ENCODE measurements at places on chromosomes 6 and 20. TPM values are rescaled to one million over a fixed set of nuclear protein-coding genes. Genes with fewer than 3 reads are reported as not detected.

The SYNJ2 gene
- 70.0 TPM for total RNA-seq

The SLC35D3 gene
- not detected for total RNA-seq

The MEI4 gene
- 0.05 TPM for total RNA-seq

The PBOV1 gene
- not detected for total RNA-seq

- DNase-seq = no peak
Measured at GRCh38 chr20:34993941-34994508, 38.4 kb downstream of the MYH7B start.

DNA sequence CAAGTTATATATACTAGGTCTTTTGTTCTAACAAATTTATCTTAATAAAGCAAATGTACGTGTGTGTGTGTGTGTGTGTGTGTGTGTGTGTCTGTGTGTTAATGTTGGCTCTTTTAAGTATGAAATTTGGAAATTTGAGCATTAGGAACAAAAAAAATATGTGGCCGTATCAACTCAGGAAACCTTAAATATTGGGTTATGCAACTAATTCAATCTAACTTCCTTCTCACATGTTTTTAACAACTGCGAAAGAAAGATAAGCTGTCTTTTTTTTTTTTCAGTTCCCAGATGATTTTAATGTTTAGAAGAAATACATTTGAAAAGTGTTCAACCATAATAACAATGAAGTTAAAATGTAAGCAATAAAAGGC is 616.4 kb upstream of the ARID1B start:
- DNase-seq = no peak

DNA sequence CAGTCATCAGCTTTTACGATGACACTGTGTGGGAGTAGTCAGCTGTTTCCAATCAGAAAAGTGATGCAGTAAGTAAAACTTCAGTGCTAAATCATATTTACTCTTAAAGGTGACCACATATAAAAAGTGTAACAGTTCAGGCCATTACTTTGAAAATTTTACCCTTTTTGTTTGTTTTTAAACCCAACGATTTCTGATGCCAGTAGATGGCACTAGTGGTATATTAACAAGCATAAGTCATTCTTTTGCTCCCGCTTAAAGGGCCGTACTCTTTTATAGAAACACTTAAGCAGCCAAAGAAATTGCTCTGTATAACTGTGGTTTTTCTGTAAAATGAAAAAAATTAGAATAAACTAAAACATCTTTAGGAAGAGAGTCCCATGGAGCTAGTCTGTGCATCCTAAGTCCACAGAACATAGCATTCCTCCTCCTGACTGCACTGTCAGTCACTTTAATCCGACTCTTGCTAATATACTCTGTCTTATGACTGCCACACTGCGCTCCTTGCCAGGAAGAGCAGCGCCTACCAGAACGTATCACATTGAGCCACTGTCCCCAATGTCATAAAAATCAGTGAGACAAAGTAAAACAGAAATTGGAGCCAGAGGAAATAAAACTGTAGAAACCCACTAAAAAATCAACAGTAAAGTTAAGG is 25.0 kb downstream of the HEBP2 start:
- no peak for DNase-seq

GRCh38 chr6:158143700-158144099 is 24.4 kb downstream of the SERAC1 start:
- no peak for DNase-seq

GRCh38 chr20:14709439-14709838 is 372.0 kb upstream of the FLRT3 start:
- no peak for DNase-seq

- no peak for DNase-seq
Measured at GRCh38 chr6:159212028-159212427, 42.8 kb downstream of the FNDC1 start.

The PPIL6 gene
- 2.2 TPM for total RNA-seq

The HLA-DOA gene
- 0.08 TPM for total RNA-seq

- DNase-seq = no peak
Measured at GRCh38 chr6:53710788-53711187, 45.2 kb upstream of the KLHL31 start.

The PRDM13 gene
- total RNA-seq = not detected

The NKX2-2 gene
- not detected for total RNA-seq

GRCh38 chr20:38196592-38196991 is 31.5 kb upstream of the TGM2 start:
- DNase-seq = no peak

DNA sequence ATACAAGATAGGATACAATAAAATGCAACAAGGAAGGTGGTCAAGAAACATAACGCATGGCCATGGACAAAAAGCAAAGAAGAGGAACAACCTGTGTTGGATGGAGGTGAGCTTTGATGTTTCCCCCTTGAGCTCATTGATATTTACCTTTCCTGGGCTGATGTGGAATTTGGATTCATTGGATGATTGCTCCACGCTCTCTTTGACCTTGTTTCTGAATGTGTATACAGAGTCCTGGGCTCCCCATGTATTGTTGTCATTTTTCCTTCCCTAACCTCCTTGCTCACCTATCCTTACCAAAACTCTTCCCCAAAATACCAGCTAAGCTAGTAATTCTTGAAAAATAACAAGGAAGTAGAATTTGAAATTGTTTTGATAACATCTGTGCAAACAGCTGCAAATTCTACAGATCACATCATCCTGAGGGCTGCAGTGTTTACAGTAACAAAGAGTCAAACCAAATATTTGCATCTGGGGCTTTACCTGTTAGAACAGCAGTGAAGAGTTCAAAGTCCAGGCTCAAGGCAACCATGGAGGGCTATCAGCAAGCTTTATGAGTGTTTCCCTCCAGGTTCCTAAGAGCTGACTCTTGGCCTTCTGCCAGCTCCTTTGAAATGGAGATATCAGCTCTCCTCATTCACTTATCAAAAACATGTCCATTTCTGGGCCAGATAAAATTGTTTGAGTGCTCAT is 214.3 kb upstream of the MARCKS start:
- DNase-seq = no peak

DNA sequence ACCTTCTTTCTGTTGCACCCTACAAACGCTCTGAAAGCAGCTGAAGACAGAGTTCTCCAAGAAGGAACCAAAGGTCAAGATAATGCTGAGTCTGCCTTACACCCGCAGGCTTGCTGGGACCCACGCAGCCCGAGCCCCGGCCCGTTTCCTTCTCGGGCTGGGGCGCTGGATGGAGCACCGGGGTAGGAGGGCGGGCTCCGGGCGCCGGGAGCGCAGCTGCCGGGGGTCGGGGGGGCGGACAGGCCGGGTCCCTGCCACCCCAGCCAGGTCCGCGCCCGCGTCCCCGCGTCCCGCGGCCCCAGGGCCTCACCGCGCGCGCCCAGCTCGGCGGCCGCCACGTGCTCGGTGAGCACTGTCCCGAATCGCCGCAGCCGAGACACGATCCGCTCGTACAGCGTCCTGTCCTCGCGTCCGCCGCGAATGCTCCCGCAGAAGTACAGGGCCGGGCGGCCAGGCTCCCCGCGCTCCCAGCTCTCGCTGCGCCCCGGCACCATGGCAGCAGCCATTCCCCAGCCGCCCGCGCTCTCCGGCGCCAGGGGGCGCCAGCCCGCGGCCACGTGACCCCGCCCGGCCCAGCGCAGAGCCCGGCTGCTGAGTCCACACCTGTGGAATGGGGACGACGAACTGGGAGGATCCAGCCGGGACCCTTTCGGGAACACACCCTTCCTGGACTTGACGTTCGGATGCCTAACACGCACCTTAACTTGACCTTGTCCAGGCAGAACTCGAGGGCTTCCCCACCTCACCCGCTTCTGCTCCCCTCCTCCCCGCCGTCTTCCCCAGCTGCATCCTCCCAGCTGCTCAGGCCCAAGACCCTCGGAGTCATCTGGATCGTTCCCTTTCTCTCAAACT is at the start of gene DNPH1:
TSS of gene DNPH1 (minus strand) at position 531 of the 852 bp plus-strand sequence. CDS start at position 506, 25 bp downstream.
- no peak for DNase-seq

GRCh38 chr20:17910828-17911294 is 57.7 kb downstream of the SNX5 start:
- DNase-seq = no peak

DNA sequence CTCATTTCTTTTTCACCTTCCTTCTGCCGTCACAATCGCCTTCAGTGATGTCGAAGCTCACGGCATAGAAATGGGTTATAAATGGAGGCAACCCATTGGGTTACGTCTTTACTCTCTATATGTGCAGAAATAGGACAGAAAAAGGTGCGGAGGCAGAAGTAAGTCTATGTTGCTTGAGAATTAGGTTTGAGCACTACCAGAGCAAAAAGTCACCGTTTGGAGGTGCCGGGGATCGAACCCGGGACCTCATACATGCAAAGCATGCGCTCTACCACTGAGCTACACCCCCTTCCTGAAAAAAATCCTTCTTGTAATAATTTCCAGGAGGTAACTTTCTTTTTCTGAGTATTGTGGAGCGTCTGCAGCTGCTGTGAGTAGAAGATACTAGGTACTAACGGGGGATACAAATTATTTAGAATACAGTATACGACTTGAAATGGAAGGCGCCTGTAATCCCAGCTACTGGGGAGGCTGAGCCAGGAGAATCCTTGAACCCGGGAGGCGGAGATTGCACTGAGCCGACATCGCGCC is 134.2 kb downstream of the TRIM27 start:
- DNase-seq = no peak

The EYA2 gene
- 1.9 TPM for total RNA-seq

DNA sequence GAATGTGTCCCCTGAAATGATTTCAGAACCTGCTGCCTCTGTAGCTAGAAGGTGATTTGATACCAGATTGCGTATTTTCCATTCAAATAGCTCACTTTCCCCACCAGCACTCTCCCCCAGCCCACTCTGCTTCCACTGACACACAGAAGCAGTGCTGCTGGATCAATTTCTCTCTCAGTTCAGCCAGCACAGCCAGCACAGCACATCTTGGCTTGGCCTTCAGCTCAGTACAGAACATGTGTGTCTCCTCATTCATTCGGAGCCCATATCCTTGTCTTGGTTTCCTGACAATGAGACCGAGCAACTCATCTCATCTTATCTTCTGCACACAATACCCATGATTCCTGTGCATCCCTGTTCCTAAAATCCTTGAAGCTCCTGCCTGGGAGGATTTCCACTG is 33.8 kb upstream of the CD83 start:
- DNase-seq = no peak

DNA sequence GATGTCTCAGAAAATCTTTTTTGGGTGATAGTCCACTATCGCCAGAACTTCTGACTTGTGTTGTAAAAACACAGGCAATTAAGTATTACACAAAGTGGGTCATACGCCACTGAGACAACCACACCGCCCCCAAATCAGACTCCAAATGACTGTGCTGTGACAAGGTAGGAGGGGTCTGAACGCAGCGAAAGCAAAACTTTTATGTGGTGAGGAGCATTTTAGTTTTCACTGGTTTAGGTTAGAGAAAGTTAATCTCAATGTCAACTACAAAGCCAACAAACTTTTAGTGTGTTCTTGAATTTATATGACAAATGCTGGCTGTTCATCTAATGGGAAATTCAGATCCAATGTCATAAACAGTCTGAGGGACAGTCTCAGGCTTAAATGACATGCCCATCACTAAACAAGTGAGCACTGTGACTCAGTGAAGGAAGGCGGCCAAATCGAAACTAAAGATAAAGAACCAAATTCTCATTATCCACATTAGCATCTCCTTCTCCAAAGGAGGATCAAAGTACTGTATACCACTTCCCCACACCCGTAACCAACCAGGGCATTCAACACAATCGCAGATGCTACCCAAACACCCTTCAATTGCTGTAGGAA is 186.7 kb downstream of the GJA10 start:
- DNase-seq = no peak

DNA sequence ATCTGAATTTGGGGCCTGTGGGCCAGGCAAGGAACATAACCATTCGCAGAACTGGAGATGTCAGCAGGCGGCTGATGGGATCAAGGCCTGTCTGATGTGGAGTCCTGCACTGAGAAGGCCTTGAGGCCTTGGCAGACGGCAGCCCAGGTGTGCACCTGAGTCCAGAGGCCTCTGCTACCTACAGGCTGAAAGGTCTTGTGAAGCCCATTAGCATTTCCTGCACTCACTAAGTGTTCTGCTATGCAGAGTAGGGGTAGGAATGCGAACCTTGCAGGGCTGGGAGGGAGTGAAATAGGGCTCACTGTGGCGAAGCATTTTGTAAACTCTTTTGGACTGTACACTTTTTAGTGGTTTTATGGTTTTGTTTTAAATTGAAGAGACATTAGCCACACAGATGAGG is 48.3 kb upstream of the RNF24 start:
- no peak for DNase-seq

DNA sequence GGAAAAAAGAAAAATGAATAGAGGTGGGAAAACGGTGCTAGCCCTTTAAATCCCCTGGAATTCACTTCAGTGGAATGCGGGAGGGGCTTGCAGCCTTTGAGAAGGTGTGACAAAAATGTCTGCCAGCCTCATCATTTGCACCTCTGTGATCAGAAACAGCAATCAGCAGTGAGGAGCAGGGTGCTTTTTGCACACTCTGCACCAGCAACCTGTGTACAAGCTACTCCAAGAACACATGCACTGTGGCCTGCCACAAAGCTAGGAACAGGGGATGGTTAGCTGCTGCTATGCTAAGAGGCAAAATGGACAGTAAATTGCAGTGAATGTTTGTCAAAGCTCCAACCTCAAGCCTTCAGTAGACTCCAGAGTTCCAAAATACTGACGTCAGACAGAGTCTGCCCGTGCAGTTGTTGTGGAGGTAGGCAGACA is 29.7 kb downstream of the GINS1 start:
- no peak for DNase-seq

DNA sequence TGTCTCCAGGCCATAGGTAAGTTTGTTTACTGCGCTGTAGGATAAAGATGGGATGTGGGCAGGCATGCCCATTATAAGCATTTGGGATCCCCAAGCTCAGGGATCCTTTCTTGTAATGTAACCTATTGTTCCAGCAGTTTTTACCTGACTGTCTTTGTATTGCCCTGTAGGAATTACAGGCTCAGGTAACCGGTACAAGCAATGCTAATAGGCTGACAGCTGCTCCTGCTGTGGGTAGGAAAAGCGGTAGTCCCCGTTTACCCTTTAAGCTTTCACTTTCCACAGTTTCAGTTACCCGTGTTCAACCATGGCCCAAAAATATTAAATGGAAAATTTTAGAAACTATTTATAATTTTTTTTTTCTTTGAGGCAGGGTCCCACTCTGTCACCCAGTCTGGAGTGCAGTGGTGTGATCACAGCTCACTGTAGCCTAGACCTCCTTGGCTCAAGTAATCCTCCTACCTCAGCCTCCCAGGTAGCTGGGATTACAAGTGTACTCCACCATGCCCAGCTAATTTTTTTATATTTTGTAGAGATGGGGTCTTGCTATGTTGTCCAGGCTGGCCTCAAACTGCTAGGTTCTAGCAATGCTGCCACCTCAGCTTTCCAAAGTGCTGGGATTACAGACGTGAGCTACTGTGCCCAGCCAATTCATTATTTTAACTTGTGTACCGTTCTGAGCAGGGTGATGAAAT is 108.6 kb downstream of the CDYL start:
- DNase-seq = no peak

The CTAGE9 gene
- total RNA-seq = 0.15 TPM

- DNase-seq = no peak
Measured at GRCh38 chr6:89527634-89528033, 94.7 kb downstream of the ANKRD6 start.

- DNase-seq = no peak
Measured at GRCh38 chr6:99490608-99491007, 24.6 kb downstream of the USP45 start.

GRCh38 chr6:137903274-137903932 is 36.3 kb downstream of the TNFAIP3 start:
- no peak for DNase-seq

Measured in Panc1 (cell line).